CD8-positive, alpha-beta memory T cell (primary cell): ENCODE measurements at places on chromosomes 2 and 18. TPM values are rescaled to one million over a fixed set of nuclear protein-coding genes. Genes with fewer than 3 reads are reported as not detected.

GRCh38 chr2:227280895-227281294 lies 44.2 kb upstream of the MFF start:
- DNase-seq: no peak

DNA sequence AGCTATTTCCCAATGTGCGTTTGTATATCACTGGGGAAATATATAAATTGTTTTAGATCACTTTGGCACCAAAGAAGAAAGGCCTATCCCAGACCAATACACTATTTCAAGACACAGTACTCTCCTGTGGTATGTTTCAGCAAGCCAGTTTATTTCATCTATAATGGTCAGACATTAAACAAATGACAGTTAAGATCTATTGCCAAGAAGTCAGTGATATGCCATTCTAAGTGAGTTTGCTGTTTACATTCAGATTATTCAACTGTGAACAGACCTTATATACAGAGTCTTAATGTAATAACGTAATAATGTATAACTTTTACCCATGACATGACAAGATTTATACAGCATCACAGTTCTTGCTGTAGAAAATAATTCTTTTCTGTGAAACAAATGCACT lies 352.7 kb downstream of the CDH7 start:
- no peak for DNase-seq

GULP1 gene
- total RNA-seq: not detected

DNA sequence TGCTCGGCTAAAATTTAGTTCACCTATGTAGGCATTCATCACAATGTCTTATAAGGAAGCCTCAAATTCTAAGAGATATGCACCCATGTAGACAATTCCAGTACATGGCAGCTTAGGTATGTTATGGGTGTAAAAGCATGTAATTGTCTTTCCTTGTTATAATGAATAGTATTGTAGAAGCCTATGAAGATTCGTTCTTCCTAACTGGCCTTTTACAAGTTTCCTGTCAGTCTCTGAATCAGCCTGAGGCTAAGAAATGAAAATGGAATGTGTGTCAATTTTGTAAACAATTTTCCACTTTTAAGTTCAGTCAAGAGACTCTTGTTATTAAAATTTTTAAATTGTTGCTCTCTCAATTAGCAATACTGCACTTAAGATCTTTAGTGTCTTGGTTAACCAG lies 189.9 kb upstream of the GALNT5 start:
- no peak for DNase-seq

DNA sequence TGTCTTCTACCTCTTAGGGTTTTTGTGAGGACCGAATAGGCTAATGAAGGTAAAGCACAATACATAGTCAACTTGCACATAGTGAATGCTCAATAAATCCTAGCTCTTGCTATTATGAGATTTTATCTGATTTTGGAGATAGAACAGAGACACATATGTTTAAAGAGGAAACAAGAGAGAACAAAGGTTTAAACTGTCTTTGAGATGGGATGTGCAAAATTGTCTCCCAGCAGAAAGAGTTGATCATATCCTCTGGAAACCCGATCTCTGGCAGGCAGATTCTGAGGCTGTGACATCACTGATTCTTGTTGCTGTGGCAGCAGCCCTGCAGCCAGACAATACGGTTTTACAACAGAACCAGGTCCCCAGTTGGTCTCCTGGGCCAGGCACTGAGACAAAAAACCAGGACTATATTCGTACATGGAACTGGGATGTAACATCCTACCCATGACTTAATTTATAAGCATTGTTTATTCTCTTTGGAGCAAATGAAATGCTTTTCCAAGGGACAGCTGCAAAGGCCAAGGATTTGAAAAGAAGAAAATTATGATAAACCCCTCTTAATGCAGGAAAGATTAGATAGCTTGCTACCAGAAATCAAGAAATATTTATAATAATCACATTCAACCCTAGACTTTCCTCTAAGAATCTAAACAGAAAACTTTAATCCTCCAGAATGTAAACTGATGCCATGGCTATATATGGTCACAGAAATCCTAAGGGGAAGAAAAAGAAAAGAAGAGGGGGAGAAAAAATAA lies 80.2 kb downstream of the SLC8A1 start:
- no peak for DNase-seq

DNA sequence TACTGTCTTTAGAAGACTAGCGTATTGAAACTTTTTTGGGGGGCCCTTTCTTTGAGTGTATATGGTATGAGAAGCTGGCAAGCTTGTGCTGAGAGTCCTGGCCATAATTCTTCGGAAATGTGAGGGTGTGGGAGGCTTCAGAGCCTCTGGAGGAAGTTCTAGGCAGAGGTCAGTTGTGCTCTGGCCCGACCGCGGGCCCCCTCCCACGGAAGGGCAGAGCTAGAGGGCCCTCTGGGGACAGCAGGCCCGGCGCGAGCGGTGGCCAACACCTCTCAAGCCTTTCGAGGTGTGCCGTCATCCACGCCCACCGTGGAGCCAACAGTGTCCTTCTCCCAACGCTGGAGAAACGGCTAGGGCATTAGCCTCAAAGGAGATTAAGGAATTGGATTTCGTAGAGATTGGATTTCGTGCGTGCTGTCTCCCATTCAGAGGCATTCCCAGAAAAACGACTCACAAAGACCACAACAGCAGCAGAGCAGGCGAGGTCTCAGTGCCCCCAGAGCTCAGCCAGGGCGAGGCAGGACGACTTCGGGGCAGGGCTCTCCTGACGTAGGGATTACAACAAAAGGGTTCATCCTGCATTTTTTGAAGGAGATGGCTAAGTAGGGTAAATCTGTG lies 2.2 kb upstream of the MTCL1 start:
- no peak for DNase-seq

GRCh38 chr2:75589391-75590105 lies 28.8 kb upstream of the EVA1A start:
- no peak for DNase-seq

NEURL3 gene
- 0.22 TPM for total RNA-seq

CELF4 gene
- not detected for total RNA-seq

UNC50 gene
- total RNA-seq: 41.8 TPM

DNA sequence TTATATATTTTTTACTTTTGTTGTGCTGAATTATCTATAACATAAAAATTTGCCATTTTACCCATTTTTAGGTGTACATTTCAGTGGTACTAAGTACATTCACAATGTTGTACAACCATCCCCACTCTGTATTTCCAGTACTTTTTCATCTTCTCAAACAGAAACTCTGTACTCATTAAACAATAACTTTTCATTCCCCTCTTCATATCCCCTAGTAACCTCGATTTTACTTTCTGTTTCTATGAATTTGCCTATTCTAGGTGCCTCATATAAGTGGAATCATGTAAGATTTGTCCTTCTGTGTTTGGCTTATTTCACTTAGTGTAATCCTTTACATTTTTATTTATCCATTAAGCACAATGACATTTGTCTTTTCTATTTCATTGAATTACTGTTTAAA lies 51.3 kb downstream of the GTF2A1L start:
- DNase-seq: no peak

- no peak for DNase-seq
These were observed 120.5 kb upstream of the ZFP36L2 start for GRCh38 chr2:43346602-43347567.

- peak; percentile 9 for DNase-seq
These were observed 1.4 kb downstream of the RNF138 start for GRCh38 chr18:32093102-32093511.

DNA sequence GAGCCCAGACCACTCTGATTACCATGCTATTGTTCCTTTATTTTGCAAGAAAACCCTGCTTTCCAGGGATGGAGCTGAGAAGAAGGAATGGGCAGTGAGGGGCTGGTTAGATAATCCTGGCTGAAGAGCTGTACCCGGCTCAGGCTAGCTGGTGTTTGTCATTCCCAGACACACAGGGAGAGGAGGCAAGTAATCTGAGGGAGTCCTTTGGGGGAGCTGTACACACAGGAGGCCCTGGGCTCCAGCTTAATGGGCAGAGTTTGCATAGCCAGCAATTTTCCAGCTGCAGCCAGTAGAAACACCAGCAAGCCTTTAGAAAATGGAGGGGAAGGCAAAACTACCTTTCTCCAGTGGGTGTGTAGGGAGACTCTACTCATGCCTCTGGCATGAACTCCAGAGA lies 259.3 kb downstream of the SOX11 start:
- DNase-seq: no peak

SPEG gene
- 1.0 TPM for total RNA-seq

GRCh38 chr2:14634489-14635390 lies 2.2 kb downstream of the LRATD1 start:
- no peak for DNase-seq

DNA sequence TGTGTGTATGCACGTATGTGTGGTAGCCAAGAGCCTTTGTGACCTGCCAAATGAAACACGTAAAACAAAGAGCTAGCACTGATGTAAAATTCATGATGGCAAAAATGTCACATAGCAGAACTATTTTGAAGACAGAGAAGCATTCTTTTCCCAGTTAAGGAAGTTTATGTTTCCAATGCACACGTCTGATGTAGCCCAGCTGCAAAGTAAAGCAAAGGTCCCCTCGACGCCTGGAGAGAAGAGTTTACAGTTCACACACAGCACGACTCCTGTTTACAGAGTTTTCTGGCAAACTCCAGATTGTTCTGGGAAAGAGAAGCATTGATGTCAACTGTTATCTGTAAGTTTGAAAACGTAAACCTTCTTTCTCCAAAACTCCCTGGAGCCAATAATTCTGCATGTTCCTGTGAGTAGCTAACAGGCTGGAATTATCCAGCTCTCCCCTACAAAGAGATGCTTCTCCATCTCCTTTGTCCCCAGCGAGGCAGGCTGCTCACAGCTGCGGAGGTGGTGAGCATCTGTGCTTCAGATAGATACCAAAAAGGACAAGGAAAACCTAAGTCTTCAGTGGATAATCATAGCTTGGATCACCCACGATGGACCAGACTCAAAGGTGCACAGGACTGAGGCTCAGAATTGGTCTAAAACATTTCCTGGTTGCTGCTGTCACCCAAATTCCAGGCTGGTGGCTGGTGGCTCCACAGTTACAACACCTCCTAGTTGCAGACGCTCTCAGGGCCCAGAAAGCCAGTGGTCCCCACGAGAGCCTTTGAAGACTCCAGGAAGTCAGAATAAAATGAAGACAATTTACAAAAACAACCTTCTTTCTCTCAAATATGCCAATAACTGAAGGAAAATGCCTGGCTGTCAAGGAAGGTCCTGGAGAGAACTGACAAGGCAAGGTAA lies 87.4 kb downstream of the COL6A3 start:
- DNase-seq: no peak

DPP4 gene
- 15.4 TPM for total RNA-seq

- no peak for DNase-seq
These were observed 66.8 kb upstream of the MC2R start for GRCh38 chr18:13982126-13982525.

- no peak for DNase-seq
These were observed 138.9 kb downstream of the SLC4A10 start for GRCh38 chr2:161763153-161763552.

- DNase-seq: no peak
These were observed 4.0 kb downstream of the SNTG2 start for GRCh38 chr2:954687-955000.

GRCh38 chr18:30999887-31000628 lies 42.5 kb downstream of the DSC3 start:
- no peak for DNase-seq

DNA sequence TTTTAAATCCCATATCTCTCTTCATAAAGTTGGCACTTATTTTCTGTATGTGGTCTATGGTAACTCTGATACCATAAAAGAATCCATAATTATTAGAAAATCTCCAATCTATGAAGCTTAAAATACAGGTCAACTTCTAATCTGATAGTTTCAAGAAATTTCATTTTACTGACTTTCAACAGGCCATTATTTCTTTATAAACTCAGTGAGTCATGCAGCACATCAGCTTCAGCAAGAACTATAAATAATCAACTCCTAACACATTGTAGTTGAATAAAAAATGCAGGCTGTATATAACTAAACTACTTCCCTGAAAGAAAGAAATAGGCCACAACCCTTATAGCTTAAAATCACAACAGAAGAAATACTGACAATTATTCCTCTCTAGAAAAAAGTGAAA lies 204.3 kb upstream of the CCDC150 start:
- no peak for DNase-seq

DYNAP gene
- total RNA-seq: not detected

DNA sequence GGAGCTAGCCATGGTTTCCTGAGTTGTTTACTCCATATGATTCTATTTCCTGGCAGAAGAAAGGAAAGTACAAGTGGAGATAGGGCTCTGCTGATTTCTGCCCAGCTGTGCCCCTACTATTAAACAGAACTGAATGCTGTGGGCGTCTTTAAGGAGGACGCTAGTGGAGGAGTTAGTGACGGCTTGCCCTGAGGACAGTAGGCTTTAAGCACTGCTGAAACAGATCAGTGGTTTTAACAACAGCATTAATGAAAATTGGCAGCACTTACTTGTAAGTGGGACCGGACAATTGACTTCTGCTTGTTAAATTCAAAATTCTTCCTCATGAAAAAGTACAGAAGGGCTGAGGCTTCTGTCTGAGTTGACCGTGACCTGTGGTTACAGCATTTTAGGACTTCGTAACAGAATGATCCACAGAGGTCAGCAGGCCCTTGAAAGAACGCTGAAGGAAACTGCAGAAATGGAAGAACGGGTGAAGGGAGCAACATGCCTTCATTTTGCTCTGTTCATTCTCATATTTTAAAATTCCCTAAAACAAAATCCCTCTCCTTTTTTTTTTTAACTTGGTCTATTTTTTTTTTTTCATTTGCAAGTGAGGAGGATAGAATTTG lies 80.6 kb upstream of the CCDC195 start:
- DNase-seq: no peak

SAG gene
- total RNA-seq: not detected

GRCh38 chr2:174561283-174561971 lies 36.2 kb downstream of the WIPF1 start:
- DNase-seq: no peak

DNA sequence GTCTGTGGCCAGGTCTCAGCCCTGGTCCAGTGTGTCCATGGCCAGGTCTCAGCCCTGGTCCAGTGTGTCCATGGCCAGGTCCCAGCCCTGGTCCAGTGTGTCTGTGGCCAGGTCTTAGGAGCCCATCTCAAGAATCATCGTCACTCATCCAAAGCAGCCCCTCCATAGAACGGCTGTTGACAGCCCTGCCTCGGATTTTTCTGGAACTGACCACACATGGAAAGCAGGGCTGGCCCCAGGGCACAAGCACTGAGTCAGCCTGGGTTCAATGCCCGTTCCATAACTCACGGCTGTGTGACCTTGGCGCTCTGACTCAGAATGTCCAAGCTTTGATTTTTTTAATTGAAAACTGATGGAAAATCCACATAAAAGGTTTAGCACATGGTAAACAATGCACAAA lies 59.9 kb upstream of the SNTG2 start:
- DNase-seq: no peak

EIPR1 gene
- total RNA-seq: 41.6 TPM

GCG gene
- total RNA-seq: not detected

ESPNL gene
- total RNA-seq: not detected

DNA sequence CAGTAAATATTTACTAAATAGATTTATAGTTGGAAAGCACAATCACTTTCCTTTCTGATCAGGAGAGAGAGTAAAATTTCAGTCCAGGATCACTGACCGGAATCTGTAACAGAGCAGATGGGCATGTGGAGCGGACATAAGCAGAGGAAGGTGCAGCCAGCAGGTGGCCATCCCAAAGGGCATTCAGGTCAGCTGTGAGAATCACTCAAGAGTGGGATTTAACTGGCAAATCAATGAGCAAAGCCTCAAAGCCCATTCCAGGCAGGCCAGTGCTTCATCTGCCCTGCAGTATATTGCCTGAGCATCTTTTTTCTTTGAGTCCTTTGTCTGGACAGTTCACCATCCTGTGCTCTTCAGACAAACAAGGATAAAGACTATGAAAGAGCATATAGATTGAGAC lies 166.4 kb upstream of the SLC14A2 start:
- DNase-seq: no peak

CCDC195 gene
- not detected for total RNA-seq

FBXO48 gene
- 1.6 TPM for total RNA-seq

- DNase-seq: no peak
These were observed 879 bp upstream of the GALNT5 start for GRCh38 chr2:157256626-157257025.
